ENCODE measurements at places on chromosomes 12 and 14.

GRCh38 chr12:6430124-6430989 lies 14.4 kb upstream of the CD27 start:
- no peak for DNase-seq

- DNase-seq: no peak
These were observed 124.7 kb upstream of the MAX start for GRCh38 chr14:65226824-65227604.

DNA sequence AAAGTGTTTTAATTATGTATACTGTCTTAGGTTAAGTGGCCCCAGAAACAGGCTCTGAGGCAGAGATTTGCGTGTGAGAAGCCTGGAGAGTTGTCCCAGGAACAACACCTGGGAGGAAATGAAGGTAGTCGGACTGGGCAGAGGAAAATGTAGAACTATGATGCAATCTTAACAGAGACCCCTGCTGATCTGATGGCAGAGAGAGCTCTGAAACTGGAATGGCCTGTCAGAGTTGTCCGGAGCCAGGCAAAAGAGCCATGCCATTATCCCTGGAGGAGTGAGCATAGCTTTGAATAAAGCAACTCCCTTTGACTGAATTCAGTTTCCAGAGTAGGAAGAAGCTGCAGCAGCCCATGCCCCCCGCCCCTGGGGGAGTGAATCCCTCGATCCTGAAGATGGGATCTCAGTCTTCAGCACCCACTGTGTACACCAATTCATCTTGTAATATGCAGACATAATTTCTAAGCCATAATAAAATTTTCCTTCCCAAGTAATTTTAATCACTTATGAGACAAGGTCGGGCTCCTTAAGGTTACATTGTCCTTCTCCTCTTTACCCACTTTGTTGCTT lies 264.8 kb downstream of the PDZRN4 start:
- no peak for DNase-seq

- DNase-seq: no peak
These were observed at the start of gene SLC5A8 for GRCh38 chr12:101209319-101210302. Gene SLC5A8 (minus strand): TSS chr12:101210238. CDS start chr12:101209848, 390 bp downstream.

DNA sequence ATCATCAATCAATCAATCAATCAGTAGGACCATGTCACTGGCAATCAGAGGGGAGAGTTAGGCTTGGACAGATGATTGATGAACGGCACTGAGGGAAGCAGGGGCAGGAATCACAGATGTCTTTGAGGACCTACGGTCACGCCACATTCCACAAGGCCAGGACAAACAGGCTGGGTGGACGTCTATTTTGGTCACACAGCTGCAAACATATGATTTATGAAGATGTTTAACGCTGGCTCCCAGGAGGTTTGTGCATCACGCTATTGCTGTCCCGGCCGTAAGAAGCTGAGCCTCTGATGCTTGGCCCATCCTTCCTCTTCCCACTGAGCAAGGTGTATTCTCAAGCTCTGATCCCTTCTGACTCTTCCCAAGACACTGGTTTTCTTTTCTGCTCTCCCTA lies 160.8 kb downstream of the FOXN3 start:
- no peak for DNase-seq

DNA sequence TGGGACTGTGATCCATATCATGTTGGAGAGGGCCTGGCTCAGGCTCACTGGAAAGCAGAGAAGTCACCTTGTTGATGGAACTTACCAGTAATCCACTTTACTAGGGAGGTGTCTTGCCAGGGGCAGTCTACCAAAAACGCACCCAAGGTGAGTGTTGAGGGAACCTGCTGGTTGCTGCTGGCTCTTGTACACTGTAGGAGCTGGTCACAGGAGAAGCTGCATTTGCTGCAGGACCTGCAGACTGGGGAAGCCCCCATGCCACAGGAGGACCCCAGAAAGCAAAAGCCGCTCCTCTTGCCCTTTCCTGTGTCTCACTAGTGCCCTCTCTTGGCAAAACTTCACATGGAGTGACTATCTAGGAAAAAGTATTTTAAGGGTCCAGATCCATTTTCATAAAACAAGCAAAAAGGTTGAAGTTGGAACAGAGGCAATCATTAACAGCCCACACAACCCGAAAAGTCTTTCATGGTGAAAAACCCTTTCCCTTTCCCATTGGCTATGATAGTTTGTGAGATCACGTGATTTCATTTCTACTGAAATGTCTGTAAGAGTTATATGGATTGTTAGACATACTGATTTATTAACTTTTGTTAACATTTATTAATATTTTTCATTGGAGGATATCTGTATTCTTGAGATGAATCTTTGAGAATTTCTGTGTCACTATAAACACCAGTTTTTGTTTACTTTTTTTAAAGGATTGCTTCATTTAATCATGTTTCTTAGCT lies 59.2 kb downstream of the RASSF8 start:
- no peak for DNase-seq

DNA sequence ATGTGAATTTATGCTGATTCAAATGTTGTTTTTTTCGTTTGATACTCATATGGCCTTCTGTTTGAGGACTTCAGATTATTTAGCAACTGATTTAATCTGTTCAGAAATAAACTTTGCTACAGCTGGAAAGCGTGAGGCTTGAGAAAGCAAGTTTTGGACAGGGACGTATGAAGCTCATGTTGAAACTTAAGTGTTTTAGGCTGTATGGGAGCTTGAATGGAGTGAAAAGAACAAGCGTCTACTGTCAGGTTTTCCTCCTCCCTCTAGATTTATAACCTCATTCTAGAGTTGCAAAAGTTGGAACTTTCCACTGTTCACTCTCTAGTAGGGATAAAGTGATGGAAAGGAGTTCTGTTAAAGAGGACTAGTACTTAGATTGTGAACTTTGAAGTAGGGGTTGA lies 1.0 kb downstream of the PRPF39 start:
- DNase-seq: no peak

GRCh38 chr12:68176257-68176656 lies 16.7 kb upstream of the IFNG start:
- DNase-seq: no peak

DNA sequence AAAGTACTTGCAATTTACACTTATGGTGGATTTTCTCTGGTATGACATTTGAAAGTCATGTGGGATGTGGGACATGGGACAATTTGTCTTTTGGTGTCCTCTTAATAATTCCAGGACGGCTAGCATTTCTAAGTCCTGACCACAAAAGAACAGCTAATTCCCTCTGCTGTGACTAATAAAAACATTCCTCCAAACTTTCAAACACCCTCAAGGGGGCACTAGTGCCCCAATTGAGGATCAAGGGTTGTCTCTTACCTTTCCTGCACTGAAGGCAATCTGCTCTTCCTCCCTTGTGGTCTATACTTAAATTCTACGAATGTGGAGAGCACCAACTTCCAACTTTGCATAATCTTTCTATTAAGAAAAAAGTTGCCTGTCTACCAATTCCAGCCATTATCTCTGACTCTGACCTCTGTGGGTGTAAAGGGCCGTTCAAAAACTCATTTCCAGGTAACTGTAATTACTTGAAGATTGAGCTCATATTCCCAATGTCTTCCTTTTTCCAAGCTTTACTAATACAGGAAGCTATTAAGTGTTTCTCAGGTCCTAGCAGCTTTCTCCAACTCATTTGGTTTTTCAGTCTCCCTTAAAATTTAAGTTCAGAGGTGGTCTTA lies 210.2 kb downstream of the PTPRO start:
- DNase-seq: no peak

DNA sequence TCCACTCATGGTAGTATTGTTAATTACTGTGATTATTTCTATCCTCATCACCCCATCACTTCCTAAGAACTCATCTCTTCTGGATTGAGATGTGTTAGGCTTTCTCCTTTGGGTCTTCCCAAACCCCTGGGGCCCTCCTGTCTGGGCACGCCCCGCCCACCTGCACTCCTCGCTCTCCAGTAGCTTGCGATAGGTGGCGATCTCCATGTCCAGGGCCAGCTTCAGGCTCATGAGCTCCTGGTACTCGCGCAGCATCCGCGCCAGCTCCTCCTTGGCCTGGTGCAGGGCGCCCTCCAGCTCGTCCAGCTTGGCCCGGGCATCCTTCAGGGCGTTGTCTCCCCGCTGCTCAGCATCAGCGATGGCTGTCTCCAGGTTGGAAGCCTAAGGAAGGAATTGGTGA lies 6.8 kb downstream of the KRT71 start:
- DNase-seq: no peak

- DNase-seq: no peak
These were observed 8.5 kb upstream of the ARMH4 start for GRCh38 chr14:58160561-58160960.

Data from activated naive CD8-positive, alpha-beta T cell treated with anti-CD3 and anti-CD28 coated beads, Interleukin-2, amount 50 U/mL, for 16 hours (primary cell).